Activated naive CD8-positive, alpha-beta T cell treated with anti-CD3 and anti-CD28 coated beads, Interleukin-2, amount 10 ng/mL, durations not matched to agents 7 days and 5 days (primary cell): ENCODE measurements at places on chromosomes 5 and 9. TPM values are rescaled to one million over a fixed set of nuclear protein-coding genes. Genes with fewer than 3 reads are reported as not detected.

GRCh38 chr5:39506211-39506610 lies 81.4 kb upstream of the DAB2 start:
- no peak overlapping the region for H3K27ac ChIP-seq
- peaks cover 2% of the 10 kb centered on the region for H3K4me1 ChIP-seq
- no peaks in the 10 kb centered on the region for H3K36me3 ChIP-seq
- no peak for DNase-seq
- H3K4me3 ChIP-seq, result no peak overlapping the region

GRCh38 chr5:83353231-83353630 lies 118.3 kb upstream of the VCAN start:
- H3K4me1 ChIP-seq, result no peaks in the 10 kb centered on the region
- no peak overlapping the region for H3K27ac ChIP-seq
- DNase-seq, result no peak
- peaks cover 6% of the 10 kb centered on the region for H3K36me3 ChIP-seq
- no peak overlapping the region for H3K4me3 ChIP-seq

- H3K4me1 ChIP-seq, result peaks cover 39% of the 10 kb centered on the region
- DNase-seq, result no peak
- H3K36me3 ChIP-seq, result peaks cover 30% of the 10 kb centered on the region
- peak overlapping the region; percentile 45 for H3K4me3 ChIP-seq
- H3K27ac ChIP-seq, result peak overlapping the region; percentile 58
Observed at GRCh38 chr9:78238046-78239038, 2.5 kb downstream of the CEP78 start.

GRCh38 chr5:155276231-155276630 lies 262.7 kb downstream of the KIF4B start:
- H3K4me3 ChIP-seq, result no peak overlapping the region
- H3K4me1 ChIP-seq, result no peaks in the 10 kb centered on the region
- no peak for DNase-seq
- no peaks in the 10 kb centered on the region for H3K36me3 ChIP-seq
- H3K27ac ChIP-seq, result no peak overlapping the region
- H3K27me3 ChIP-seq, result no peaks in the 10 kb centered on the region

DNA sequence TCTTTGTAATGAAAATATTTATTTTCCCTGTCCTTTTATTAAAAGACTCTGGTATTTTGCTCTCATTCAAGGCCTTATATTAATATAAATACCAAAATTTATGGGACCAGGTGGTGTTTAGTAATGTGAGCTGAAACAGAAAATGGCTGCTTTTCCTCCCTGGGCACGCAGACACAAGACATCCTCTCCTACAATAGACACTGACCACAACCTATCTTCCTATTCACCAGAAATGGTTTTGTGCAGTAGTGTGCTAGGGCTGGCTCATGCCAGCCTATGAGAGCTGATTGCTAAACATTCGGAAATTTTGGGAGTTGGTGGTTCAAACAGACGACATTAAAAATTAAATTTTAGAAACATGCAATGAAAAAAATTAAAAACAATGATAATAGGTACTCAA lies 338.2 kb downstream of the BNC2 start:
- DNase-seq, result no peak
- H3K27me3 ChIP-seq, result peaks cover 4% of the 10 kb centered on the region
- H3K4me1 ChIP-seq, result no peaks in the 10 kb centered on the region
- no peak overlapping the region for H3K27ac ChIP-seq
- no peaks in the 10 kb centered on the region for H3K36me3 ChIP-seq

DNA sequence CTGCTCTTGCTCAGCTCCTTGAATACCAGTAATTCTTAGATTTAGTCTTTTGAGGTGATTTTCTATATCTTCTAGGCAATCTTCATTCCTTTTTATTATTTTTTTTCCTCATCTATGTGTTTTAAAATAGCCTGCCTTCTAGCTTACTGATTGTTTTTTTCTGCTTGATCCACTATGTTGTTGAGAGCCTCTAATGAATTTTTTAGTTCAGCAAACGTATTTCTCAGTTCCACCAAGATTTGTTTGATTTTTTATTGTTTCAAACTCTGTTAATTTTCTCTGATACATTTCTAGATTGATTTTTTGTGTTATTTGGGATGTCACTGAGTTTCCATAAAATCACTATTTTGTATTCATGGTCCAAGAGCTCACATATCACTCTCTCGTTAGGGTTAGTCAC lies 9.5 kb downstream of the POLK start:
- H3K4me3 ChIP-seq, result no peak overlapping the region
- no peaks in the 10 kb centered on the region for H3K27me3 ChIP-seq
- H3K4me1 ChIP-seq, result peaks cover 36% of the 10 kb centered on the region
- no peak for DNase-seq

GRCh38 chr5:154648229-154648628 lies 106.9 kb upstream of the LARP1 start:
- DNase-seq, result no peak
- no peaks in the 10 kb centered on the region for H3K36me3 ChIP-seq
- H3K27ac ChIP-seq, result peak overlapping the region; percentile 69
- peaks cover 6% of the 10 kb centered on the region for H3K27me3 ChIP-seq
- peak overlapping the region; percentile 85 for H3K4me3 ChIP-seq
- H3K4me1 ChIP-seq, result peaks cover 12% of the 10 kb centered on the region

DNA sequence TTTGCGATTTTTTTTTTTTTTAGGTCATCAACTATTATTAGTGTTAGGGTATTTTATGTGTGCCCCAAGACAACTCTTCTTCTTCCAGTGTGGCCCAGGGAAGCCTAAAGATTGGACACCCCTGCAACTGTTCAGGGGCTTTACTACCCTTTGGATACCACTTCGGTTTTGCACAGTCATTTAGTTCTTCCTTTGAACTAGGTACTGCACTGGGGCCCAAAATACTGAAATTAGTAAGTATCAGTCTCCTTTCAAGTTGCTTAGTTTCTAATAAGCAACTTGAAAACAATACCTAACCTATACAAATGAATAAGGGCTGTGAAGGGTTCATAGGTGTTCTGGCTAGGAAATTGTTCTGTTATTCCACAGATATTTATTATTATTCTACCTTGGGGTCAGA lies 45.3 kb downstream of the CWC27 start:
- H3K27ac ChIP-seq, result no peak overlapping the region
- no peak overlapping the region for H3K4me3 ChIP-seq
- peaks cover 7% of the 10 kb centered on the region for H3K36me3 ChIP-seq

DNA sequence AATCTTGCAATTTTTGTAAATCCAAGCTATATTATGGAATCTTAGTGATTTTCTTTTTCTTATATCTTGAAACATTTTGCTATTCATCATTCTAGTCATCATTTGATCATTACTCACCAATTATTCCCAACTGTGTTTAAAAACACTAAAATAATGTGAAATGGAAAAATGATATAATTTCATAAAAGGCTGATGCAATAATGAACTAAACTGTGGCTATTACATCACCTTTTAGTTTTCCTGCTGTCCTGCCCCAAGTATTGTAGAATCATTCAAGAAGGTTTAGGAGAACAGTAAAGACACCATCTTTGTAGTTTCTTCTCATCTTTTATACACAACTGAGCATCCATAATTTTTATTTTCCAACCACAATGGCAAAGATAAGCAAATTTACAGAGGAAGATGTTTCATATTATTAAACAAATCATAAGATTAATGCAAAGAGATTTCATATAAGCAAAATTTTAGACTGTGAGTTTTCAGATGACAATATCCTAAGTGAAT lies 431.0 kb upstream of the SLC30A5 start:
- H3K27ac ChIP-seq, result no peak overlapping the region
- DNase-seq, result no peak
- H3K4me3 ChIP-seq, result no peak overlapping the region
- no peaks in the 10 kb centered on the region for H3K27me3 ChIP-seq

DNA sequence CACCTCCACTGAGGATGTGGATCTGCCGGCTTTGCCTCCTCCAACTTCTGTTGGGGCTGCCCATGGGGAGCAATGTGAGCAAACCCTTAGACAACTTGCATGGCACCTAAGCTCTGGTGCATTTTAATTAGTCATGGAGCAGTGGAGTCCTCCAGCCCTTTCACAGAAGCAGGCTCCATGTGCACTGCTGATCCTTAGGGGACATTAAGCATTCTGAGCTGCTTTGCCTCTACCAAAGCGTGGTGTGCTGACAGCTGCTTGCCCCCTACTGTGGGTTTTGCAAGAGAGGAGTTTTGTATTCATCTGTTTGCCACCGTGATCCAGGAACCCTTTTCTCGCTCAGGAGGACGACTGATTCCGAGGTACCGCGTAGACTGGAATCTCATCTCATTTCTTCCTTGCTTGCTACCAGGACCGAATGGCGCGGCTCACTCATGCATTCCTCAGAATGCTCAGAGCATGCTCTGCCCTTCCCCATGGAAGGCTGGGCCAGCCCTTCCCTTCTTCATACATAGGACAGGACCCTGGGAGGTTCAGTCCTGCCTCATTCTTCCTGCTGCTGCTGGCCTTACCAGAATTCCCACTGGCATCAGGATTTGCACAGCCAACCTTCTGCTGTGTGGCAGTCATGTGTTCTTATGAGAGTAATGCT lies 432.5 kb downstream of the GADD45G start:
- H3K4me3 ChIP-seq, result no peak overlapping the region
- no peaks in the 10 kb centered on the region for H3K36me3 ChIP-seq
- no peak for DNase-seq
- H3K4me1 ChIP-seq, result no peaks in the 10 kb centered on the region
- H3K27me3 ChIP-seq, result peaks cover 11% of the 10 kb centered on the region

DNA sequence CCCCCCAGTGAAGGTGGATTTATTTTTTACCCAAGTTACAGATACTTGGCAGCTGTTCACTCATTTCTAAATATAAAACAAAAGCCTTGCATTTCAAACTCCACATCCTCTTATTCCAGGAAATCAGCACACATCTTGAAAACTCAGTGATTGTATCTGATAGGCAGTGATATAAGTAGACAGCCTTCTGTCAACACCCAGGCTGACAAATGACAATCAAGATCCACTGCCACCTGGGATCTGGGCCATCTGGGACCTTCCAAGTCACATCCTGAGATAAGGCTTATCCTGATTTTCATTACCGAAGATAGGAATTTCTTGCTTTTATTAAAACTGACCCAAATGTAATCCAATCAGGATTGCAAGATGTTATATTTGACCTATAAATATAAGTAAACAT lies 201.3 kb upstream of the PUM3 start:
- H3K36me3 ChIP-seq, result no peaks in the 10 kb centered on the region
- no peak overlapping the region for H3K27ac ChIP-seq
- peaks cover 2% of the 10 kb centered on the region for H3K27me3 ChIP-seq
- H3K4me1 ChIP-seq, result no peaks in the 10 kb centered on the region

DNA sequence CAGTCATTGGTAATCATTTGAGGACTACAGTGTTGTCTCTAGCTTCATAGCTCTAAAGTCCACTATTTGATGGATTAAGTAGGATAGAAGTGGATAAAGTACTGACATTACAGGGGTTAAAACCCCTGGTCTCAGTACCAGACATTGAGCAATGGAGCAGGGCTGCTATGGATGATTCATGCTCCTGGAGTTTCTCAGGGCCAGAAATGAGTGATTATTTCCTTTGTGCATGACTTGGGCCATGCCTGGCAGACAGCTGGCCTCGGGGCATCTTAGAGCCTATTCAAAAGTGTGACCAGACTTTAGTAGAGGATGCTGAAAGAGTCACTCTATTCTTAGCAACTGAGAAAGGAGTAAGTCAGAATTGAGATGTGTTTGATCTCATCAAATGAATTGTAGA lies 350.7 kb upstream of the TLE4 start:
- H3K4me1 ChIP-seq, result no peaks in the 10 kb centered on the region
- no peak overlapping the region for H3K27ac ChIP-seq
- H3K36me3 ChIP-seq, result no peaks in the 10 kb centered on the region

GRCh38 chr9:98607152-98607551 lies 101.6 kb downstream of the GABBR2 start:
- H3K27ac ChIP-seq, result no peak overlapping the region
- peaks cover 25% of the 10 kb centered on the region for H3K27me3 ChIP-seq
- DNase-seq, result no peak
- peaks cover 3% of the 10 kb centered on the region for H3K4me1 ChIP-seq
- H3K4me3 ChIP-seq, result no peak overlapping the region
- H3K36me3 ChIP-seq, result no peaks in the 10 kb centered on the region

- H3K27me3 ChIP-seq, result no peaks in the 10 kb centered on the region
- no peaks in the 10 kb centered on the region for H3K4me1 ChIP-seq
- no peaks in the 10 kb centered on the region for H3K36me3 ChIP-seq
- no peak for DNase-seq
Observed at GRCh38 chr9:121771418-121771817, 120.0 kb downstream of the DAB2IP start.

- no peak overlapping the region for H3K27ac ChIP-seq
- H3K27me3 ChIP-seq, result no peaks in the 10 kb centered on the region
- no peak overlapping the region for H3K4me3 ChIP-seq
- H3K4me1 ChIP-seq, result no peaks in the 10 kb centered on the region
- H3K36me3 ChIP-seq, result no peaks in the 10 kb centered on the region
- DNase-seq, result no peak
Observed at GRCh38 chr5:2095011-2095410, 212.3 kb upstream of the IRX4 start.

The TMEM252 gene
- not detected for total RNA-seq

The RNF224 gene
- not detected for total RNA-seq

The IFNA2 gene
- total RNA-seq, result not detected

The AQP3 gene
- 32.0 TPM for total RNA-seq

The PCDHGA2 gene
- total RNA-seq, result 0.09 TPM

The NFIB gene
- total RNA-seq, result not detected

The SPINK7 gene
- total RNA-seq, result not detected

The TMEM232 gene
- 1.4 TPM for total RNA-seq

The RNF145 gene
- 102 TPM for total RNA-seq

The SWI5 gene
- 12.3 TPM for total RNA-seq

The CORO2A gene
- total RNA-seq, result 12.0 TPM

The CDC14B gene
- total RNA-seq, result 6.4 TPM

The GPR151 gene
- not detected for total RNA-seq

The CDH6 gene
- not detected for total RNA-seq
